Hepatocyte (in vitro differentiated cells): ENCODE measurements at places on chromosomes 4 and X.

DNA sequence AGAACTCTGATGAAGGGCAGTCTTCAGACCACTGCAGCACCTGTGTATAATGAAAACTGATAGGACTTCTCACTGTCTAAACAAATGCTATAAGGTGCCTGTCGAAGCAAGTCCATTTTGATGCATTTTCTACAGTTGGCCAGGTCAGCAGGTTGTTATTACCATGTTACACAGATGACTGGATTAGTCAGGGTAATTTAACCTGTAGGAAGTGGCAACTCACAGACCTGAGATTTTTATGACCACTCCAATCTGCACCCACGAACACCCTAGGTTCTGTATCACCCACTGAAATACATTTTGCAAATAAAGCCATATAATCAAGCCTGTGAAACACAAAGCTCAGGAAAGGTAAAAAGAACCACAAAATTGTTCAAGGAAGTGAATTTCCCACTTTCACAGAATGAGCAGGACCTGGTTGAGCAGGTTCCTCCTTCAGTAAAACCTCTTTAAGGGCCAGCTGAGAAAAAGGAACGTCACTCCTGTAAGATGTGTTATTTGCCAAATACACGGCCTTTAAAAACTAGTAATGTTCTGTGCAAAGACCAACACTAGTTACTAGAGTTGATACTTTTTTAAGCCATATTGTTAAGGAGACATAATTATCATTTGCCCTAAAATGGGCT is 12.7 kb downstream of the MAML3 start:
- peak; percentile 21 for DNase-seq

DNA sequence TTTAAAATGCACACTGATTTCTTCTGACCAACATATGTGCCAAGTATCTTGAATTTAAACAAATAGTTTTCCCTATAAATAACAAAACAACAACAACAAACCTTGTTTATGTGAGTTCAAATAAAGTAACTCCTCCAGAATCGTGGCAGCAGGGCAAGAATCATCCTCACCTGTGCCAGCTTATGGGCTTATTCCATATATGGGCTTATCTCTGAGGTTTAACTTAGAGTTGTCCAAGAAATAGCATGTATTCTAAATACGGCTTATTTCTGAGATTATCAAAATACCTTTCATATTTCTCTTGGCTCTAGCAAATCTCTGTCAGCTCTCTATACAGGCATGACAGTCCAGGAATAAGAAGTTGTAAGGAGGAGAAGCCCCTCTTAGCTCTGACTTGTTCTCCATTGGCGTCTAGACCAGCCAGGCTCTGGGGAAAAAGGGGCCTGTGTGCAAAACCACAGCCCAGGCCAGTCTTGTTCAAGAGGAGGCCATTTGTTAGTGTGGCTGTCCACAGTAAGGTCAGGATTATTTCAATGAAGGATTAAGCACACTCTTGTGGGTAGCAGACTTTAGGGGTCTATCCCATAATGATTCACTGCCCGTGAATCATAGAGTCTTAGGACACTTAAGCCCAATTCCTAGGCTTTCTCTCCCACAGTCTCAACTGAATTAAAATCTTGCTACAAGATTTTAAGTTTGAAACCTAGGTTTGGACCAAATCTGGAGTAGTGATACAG is 63.2 kb downstream of the FRAS1 start:
- no peak for DNase-seq

GRCh38 chr4:80452768-80453167 is 117.2 kb downstream of the CFAP299 start:
- DNase-seq = no peak

- no peak for DNase-seq
Observed at GRCh38 chr4:120005076-120005475, 61.6 kb downstream of the MAD2L1 start.

DNA sequence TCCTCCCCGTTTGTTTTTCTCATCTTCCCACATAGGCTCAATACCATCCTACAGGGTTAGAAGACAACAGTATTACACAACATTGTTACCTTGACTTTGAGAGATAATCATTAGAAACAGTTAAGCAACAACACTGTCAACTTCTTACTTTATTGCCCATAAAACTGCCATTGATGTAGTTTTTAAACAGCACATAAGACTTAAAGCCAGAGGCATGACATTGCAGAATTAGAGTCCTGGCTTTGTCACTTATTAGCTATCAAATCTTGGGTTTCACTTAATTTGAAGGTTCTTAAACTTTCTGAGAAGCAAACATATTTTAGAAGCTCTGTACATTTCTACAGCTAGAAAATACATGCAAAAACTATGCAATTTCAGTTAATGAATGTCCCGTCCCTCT is 41.8 kb downstream of the EIF4E start:
- no peak for DNase-seq

DNA sequence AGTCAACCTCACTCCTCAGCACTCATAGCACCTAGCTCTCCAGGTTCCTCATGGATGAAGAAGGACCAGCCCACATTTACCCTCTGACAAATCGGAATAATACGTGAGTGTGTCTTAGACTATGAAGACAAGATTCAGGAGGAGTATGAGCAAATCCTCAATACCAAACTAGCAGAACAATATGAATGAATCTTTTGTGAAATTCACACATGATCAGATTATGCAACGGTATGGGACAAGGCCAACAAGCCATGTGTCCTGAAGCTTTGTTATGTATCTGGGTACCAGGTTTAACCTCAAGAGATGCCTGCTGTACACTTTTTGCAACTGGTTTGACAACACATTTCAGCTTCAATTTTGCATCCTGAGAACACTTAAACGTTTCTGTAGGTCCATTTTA is 300.1 kb downstream of the OPHN1 start:
- no peak for DNase-seq

- no peak for DNase-seq
Observed at GRCh38 chrX:112874175-112874574, 33.5 kb upstream of the AMOT start.

DNA sequence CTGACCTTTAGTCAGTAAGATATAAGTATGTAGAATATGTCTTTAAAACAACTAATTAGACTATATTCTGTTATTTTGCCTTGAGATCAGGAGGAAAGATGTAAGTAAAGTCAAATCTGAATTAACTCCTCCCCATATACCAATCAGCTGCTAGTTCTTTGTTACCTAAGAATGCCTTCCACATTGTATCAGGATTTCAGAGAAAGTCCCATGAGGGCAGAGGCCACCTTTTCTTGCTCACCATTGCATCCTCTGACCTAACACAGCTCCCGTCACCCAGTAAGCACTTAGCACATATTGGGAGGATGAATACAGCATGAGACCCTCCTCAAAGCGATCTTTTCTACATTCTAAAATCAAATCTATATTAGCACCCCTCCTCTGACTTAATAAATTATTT is 87.0 kb downstream of the COL25A1 start:
- no peak for DNase-seq

GRCh38 chr4:16029262-16029661 is 54.6 kb downstream of the PROM1 start:
- DNase-seq = no peak

GRCh38 chr4:138297743-138298405 is 55.7 kb upstream of the SLC7A11 start:
- DNase-seq = no peak

DNA sequence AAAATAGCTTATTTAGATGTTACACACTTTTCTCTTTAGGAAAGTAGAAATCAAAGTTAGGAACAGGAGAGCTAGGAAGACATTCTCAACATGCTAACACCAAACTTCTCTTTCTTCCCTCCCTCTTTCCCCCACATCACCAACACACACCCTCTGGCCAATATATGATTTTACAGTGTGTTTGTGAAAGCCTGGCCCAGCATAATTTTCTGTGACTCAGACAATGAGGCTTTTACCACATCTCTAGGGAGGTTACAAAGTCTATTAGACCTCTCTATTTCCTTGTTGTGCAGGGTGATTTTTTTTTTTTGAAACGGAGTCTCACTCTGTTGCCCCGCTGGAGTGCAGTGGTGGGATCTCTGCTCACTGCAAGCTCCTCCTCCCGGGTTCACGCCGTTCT is 189.9 kb downstream of the AASDH start:
- peak; percentile 50 for DNase-seq

DNA sequence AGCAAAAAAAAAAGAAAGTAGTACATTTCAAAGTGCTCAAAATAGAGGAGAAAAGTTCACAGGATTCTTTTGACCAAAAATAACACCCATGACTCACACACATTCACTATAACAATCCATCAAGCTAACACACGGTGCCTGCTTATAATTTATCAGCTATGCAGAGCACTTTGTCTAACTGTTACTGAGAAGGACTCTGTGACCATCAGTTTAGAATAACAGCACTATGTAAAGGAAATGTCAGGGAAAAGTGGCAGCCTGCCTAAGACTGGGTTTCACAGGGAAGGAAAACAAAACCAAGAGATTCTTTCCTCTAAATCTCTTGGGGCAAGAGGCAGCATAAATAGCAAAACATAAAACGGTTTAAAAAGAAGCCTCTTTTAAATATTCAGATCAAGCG is 54.8 kb downstream of the CCDC149 start:
- DNase-seq = no peak

- DNase-seq = no peak
Observed at GRCh38 chrX:136572030-136572429, 40.0 kb downstream of the VGLL1 start.

DNA sequence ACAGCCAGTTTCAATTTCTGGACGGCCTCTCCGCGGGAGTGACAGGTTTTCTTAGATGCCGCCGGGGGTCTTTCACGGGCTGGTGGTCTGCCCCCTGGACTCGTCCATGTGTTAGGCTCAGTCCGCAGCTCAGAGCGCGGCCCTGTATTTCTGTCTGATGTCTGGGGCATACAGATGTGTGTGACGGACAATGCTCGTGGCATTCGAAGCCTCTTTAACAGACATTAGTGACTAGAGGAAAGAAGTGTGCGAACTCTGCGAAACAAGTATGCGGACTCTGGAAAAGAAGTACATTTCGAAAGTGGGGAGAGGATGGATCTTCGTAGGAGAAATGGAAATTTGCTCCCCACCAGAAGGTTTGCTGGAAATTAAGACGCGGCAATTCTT is 793 bp upstream of the DCUN1D4 start:
- peak; percentile 34 for DNase-seq

- DNase-seq = no peak
Observed at GRCh38 chr4:173161311-173161710, 7.3 kb upstream of the GALNT7 start.

DNA sequence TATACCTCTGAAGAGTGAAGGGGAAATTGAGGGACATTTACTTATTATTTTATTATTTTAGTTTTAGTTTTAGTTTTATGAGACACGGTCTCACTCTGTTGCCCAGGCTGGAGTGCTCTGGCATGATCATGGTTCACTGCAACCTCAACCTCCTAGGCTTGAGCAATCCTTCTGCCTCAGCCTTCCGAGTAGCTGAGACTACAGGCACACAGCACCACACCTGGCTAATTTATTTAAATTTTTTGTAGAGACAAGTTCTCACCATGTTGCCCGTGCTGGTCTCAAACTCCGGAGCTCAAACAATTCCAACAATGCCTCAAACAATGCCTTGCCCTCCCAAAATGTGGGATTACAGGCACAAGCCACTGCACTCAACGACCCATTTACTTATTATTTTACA is 68.4 kb upstream of the BMP2K start:
- DNase-seq = no peak

GRCh38 chrX:150362599-150363481 is at the start of gene MAMLD1:
MAMLD1 (plus strand) TSS chrX:150363317; CDS start chrX:150445517, 82,200 bp downstream.
- DNase-seq = peak; percentile 61

DNA sequence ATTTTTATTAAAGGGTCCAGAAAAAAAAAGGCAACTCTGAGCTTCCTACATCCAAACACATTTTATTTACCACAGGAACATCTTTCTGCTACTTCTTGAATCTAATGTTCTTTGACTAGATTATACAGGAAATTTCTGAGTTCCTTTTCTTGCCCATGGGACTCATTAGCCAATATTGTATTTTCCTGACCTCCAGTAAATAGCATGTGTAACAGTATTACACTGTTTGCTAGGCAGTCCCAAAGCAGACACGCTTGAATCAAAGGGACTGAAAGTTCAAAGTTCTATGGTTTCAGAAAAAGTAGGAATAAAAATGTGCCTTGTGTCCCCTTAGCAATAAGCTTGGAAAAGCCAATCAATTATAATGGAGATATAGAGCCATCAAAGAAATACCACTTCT is 57.4 kb downstream of the MOSPD2 start:
- DNase-seq = no peak

- DNase-seq = no peak
Observed at GRCh38 chrX:17597327-17597726, 140.0 kb upstream of the SCML1 start.

- no peak for DNase-seq
Observed at GRCh38 chrX:13703135-13703534, 14.2 kb downstream of the RAB9A start.

DNA sequence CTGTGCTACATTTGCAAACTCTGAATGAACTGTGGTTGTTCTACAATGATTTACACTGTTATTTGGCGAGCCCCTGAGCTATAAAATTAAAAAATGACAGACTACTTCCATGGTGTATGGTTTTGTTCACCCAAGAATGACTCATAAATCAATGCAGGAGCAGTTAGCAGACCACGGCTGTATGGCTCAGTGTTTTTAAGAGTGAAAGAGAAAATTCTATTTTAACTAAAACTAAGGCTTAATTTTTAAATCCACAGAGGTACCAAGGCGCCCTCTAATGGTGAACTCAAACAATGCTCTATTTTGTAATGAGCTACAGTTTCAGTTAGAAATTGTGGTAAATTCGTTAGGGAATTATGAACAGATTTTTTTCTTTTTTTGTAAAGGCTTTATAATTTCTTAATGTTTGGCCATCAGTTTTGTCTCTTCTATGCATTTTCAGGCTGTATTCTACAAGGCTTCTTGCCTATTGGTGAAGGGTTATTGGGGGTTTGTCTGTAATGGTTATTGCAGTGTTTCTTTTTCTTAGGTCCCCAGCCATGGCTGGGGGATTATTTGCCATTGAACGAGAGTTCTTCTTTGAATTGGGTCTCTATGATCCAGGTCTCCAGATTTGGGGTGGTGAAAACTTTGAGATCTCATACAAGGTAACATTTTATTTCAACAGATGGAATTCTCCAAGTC is 32.5 kb downstream of the HMGB2 start:
- peak; percentile 51 for DNase-seq

DNA sequence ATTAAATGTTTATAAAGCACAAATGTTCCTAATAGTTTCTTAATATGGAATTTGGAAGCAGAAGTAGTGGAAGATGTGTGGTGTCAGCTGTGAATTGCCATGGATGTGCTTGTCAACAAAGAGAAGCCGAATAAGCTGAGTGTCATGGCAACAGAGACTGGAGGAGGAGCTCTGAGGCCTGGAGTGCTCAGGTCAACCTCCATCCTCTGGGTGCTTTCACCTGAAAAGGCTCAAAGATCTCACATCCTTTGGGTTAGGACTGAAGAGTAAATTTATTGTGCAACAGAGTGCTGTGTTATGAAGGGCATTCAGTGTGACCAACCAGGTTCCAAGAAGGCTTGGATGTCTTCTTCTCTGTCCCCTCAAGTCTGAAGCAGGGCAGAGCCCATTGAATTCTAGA is 18.7 kb downstream of the SGMS2 start:
- DNase-seq = no peak

DNA sequence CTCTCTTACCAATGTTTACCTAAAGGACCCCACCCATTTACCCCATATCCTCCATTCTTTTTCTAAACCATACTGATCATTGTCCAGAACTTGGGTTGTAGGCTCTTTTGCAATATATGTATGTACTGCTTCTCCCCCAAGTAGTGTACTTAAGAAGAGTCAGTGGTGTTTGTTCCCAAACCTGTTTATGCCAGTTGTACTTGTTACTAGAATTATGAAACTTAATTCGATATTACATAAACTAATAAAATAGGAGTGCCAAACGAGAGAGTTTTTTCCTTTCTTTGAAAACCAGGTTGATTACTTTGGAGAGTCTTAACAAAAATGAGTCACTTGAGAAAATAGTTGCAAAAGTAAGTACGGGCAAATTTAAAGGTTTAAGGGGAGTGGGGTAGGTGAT is 96.3 kb downstream of the GEMIN8 start:
- DNase-seq = no peak
